ENCODE measurements at places on chromosomes 4 and X.

- no peak for DNase-seq
These were observed 30.7 kb upstream of the ATP6AP2 start for GRCh38 chrX:40550066-40550465.

- no peak for DNase-seq
These were observed 11.5 kb downstream of the LIMCH1 start for GRCh38 chr4:41549478-41549877.

DNA sequence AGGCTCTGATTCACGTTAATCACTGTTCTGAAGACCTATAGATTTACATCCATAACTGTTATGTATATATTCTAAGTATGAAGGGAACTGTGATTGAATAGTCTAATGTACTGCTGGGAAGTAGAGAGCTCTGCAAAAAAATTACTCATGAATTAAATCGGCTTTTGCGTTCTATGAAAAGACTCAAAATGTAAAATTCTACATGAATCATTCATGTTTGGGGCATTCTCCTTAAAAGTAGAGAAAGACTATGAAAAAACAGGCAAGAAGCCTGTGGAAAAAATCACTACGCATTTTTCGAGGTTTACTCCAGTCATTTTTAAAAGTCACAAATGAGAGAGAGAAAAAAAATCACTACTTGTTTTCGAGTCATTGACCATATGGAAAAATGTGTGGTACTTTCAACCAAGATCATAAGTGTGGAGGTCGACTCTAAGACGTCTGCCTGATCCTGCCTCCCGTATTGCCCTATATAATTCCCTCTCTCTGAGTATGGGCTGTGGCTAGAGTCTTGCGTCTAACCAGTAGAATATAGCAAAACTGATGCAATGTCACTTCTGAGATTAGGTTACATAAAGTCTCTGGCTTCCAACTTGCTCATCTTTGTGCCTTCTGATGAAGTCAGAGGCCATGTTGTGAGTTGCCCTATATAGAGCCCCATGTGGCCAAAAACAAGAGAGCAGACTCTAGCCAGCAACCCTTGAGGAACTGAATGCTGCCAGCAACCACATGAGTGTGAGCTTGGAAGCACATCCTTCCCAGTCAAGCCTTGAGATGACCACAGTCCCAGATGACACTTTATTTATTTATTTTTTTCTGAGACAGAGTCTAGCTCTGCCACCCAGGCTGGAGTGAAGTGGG is 32.1 kb upstream of the VEGFD start:
- no peak for DNase-seq

DNA sequence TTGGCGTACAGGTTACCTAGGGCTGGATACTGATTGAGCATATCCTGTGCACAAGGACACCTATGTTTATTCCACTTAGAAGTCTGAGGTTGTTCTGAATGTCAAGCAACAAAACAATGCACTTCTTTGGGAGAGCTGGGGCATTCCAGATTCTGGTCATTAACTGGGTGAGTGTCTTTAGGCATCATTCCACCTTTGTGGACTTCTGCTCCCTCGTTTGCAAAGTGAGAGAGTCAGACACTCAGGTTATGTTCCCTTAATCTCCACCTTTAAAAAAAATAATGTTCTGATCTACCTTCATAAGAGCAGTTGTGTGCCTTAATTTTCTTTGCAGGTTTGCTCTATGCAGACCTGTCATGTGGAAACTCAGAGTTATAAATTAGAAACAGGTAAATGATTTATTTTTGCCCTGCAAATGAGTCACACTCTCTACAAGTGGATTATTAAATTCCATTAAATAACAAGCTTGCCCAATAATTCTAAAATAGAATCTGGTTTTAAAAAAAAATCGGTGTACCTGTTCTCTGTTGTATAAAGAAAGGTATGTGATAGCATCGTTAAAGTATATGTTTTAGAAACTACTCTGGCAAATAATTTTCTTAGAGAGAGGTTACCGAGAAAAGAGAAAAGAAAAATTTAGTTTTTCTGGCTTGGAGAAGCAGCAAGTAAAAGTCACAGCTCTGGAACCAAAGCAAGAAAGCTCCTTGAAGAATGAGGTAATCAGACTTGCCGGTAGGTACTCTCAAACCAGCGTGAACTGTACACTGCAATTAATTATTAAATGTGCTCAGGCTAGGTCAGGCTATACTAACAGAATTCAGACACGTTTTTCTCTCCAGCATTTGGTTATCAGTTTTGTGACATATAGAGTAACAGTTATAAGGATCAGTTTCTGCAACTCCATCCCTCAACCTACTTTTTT is 93.2 kb downstream of the SORBS2 start:
- DNase-seq = no peak

DNA sequence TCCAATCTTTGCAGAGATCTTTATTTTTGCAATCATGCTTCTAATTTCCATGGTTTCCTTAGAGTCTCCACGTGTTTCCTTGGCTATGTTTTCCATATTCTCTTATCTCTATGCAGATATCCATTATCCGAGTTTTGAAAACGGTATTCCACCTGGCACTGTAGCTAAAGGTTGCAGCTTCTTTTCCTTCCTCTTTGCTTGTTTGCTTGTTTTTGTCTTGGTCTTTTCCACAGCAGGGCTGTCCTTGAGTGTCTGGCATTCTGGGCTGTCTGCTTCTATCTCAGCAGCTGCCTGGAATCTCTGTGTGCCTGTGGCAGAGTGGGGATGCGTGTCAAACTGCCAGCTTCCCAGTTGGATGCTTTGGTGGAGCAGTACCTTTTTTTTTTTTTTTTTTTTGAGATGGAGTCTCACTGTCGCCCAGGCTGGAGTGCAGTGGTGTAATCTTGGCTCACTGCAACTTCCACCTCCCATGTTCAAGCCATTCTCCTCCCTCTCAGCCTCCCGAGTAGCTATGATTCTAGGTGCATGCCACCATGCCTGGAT is 46.9 kb downstream of the WFS1 start:
- DNase-seq = no peak

DNA sequence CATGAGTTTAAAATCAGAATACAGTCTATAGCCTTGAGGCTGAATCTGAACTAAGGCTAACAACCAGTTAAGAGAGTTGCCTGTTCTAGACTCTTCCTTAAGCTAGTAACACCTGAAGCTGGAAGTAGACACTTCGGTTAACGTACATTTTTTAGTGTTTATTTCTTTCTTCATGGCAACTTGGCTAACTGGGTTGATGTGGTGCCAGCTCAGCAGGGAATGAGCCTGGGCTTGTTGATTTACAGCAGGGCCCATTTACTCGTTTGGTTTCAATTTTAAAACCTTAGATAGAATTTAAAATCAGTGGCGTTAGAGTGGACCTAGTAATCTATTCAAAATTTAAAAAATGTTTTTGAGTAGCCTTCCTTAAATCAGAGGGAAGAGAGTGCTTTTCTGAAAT is 137.6 kb upstream of the ESX1 start:
- no peak for DNase-seq

GRCh38 chrX:85859426-85859825 is 187.9 kb downstream of the CHM start:
- no peak for DNase-seq

DNA sequence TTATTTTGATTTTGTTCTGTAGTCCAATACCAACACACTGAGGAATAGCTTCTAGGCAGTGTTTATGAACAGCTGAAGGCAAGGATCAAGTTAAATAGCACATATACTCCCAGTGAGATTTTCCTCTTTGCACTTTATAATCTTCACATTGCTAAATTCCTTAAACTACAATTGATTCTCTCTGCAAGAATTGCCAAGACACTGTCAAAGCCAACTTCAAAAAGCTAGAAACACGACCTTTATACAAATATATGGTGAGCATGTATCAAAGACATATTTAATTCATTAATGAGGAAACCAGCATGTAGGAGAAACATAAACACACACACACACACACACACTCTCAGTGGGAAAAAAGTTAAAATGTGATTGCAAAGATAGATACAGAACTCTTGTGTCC is 86.4 kb upstream of the FAM9C start:
- DNase-seq = no peak

- DNase-seq = no peak
These were observed 103.4 kb upstream of the LNX1 start for GRCh38 chr4:53694666-53695065.

DNA sequence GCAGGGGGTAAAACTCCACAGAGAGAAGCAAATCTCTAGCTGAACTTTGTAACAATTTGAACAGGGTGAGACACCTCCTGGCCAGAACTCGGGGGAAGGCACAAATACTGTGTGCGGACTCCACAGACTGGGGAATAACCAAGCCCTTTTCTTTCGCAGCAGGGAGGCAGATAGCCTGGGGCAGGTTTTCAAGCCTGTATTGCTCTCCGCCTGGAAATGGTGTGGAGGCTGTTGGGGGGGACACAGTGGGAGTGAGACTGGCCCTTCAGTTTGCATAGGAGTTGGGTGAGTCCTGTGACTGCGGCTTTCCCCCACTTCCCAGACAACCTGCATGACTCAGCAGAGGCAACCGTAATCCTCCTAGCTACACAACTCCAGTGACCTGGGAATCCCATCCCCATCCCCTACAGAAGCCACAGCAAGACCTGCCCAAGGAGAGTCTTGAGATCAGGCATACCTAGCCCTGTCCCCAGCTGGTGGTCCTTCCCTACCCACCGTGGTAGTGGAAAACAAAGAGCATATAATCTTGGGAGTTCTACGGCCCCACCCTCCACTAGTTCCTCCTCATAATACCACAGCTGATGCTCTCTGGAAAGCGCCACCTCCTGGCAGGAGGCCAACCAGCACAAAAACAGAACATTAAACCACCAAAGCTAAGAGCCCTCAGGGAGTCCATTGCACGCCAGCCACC is 12.9 kb upstream of the SMPX start:
- DNase-seq = no peak

- no peak for DNase-seq
These were observed 24.2 kb downstream of the MID2 start for GRCh38 chrX:107849747-107850421.

- no peak for DNase-seq
These were observed 361.8 kb downstream of the TEX13C start for GRCh38 chrX:125681507-125681906.

DNA sequence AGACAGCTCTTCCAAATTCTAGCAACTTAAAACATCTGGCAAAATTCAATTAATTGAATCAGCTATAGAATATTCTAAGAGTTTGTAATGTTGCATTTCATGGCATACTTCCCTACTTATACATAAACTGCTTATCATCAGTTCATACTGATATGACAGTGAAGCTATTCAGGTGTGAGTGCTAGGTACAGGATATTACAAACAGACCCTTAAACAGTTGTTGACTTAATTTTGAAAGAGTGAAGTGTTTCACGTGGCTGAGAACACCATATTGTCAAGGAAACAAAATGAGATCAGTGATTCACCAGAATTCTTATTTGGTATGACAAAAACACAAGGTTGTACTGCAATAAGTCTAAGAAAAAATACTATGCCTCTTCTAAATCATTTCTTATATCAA is 27.4 kb downstream of the CENPU start:
- DNase-seq = no peak
